A375 (cell line): ENCODE measurements at places on chromosomes 5 and 9. TPM values are rescaled to one million over a fixed set of nuclear protein-coding genes. Genes with fewer than 3 reads are reported as not detected.

The TMOD1 gene
- 0.04 TPM in 1 of 2 replicates, not detected in the other for total RNA-seq

The ACSL6 gene
- total RNA-seq, result 0.34 TPM in 1 of 2 replicates, not detected in the other

The SPINK4 gene
- total RNA-seq, result not detected in 2 replicates

The STC2 gene
- total RNA-seq, result 31.2 and 46.0 TPM in 2 replicates

The FOXD4L5 gene
- 0.15 TPM in 1 of 2 replicates, not detected in the other for total RNA-seq

The TRIM7 gene
- total RNA-seq, result 11.6 and 16.5 TPM in 2 replicates

The IL4 gene
- total RNA-seq, result not detected in 2 replicates

The EIF4E1B gene
- not detected in 2 replicates for total RNA-seq

The PRDM9 gene
- total RNA-seq, result 0.29 and 0.41 TPM in 2 replicates

The PRR16 gene
- total RNA-seq, result 2.3 and 2.6 TPM in 2 replicates

The SPATA31C1 gene
- total RNA-seq, result not detected in 2 replicates

The RAD23B gene
- total RNA-seq, result 72.9 and 76.4 TPM in 2 replicates

The SIT1 gene
- not detected in 2 replicates for total RNA-seq

The FOXD4L6 gene
- 0.05 TPM in 1 of 2 replicates, not detected in the other for total RNA-seq

The AFF4 gene
- 31.7 and 34.9 TPM in 2 replicates for total RNA-seq

The PRR7 gene
- total RNA-seq, result 41.0 and 48.8 TPM in 2 replicates

The N4BP3 gene
- total RNA-seq, result 0.03 and 0.15 TPM in 2 replicates

The OTULINL gene
- 1.3 and 1.7 TPM in 2 replicates for total RNA-seq

The ABITRAM gene
- total RNA-seq, result 10.1 and 10.3 TPM in 2 replicates

The IL9 gene
- not detected in 2 replicates for total RNA-seq

The CTXN3 gene
- total RNA-seq, result not detected in 2 replicates

The RNF14 gene
- 33.3 and 42.5 TPM in 2 replicates for total RNA-seq
